CD4-positive, alpha-beta T cell treated with Interleukin-4 for 1 hour (primary cell): ENCODE measurements at places on chromosomes 7 and 10.

DNA sequence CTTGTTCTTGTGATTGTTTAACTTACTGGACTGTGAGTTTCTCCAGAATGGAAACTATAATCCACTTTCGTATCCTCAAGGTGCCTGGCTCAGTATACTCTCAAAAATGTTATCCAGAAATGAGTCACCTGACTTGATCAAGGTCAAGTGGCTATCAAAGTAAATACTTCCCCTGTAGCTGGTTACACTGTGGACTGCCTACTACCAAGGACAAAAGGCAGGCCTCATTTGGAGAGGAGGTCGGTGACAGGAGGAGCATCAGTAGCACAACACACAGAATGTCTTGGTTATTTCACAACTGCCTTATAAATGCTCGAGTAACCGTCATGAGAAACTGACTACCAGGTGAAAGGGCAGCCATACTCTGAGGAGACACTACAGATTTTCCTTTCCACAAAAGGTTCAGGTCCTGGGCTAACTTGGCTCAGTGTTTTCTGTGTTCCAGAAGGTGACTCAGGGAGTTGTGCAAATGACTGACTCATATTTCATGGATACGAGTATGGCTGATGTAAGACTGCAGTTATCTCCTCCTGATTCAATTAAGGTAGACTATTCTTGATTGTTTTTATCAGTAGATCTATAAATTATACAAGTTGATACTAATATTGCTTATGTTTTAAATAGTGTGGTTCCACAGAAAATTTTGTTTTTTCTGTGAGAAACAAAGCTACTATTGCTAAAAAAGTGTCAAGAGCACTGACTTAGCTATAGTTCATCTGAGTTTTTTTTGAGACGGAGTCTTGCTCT, 4.2 kb upstream of the CCNY start:
- no peak for DNase-seq

- DNase-seq, result no peak
Measured at GRCh38 chr10:123140164-123140982, 4.6 kb downstream of the HMX3 start.

DNA sequence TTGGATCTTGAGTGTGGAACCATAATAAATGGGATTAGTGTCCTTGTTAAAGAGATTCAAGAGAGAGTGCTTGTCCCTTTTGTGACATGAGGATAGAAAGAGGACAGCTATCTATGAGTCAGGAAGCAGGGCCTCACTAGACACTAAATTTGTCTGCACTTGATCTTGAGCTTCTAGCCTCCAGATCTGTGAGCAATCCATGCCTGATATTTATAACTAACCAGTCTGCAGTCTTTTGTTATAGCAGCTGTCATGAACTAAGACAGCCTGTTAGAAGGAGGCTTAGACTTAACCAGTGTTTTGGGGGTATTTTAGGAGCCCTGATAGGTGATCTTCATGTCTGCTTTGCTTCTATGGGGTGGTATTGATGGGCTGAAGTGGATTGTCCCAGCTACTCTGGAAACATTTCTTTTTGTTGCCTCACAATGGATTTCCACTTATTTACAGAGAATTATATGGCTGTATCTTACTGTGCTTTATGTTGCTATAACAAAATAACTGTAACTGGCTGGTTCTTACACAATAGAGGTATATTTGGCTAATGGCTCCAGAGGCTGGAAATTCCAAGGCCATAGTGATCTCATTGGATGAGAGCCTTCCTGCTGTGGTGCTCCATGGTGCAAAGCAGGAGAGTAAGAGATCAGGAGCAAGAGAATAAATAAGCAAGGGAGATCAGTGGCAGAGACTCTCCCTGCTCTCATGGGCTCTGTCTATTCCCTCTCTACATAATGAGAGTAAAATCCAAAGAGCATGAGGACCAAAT, 23.4 kb upstream of the AKR1C3 start:
- no peak for DNase-seq

DNA sequence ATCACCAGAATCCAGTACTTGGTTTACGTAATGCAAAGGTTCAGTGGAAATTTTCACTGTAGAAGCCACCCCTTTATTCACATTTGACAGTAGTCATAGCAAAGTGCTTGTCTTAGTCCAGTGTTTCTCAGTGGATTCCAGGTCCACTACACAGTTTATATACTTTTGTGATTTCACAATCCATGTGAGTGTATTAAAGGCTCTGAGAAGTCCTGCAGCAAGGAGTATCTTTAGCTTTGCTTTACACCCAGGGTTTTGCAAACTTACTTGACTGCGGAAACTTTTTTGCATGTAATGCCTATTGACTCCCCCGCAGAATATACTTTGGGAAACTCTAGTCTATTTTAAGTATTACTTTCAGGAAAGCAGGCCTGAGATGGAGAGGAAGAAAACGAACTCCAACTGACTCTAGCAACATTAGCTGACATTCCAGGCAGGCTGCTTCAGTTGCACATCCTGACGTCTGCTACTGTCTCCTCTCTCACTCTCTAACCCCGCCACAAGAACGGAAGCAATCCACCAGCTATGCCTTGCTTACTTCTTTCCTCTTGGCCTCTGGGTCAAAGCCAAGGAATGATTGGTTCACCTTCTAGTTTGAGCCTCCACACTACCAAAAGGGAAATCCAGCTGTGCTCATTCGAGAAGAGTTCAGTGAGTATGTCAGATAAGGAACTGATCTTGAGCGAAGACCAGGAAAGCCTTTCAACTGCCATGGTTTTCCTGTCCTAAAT, 6.2 kb downstream of the PLXNA4 start:
- DNase-seq, result no peak
